Stimulated activated CD4-positive, alpha-beta T cell treated with anti-CD3 and anti-CD28 coated beads, Interleukin-2, amount 100 ng/mL, for 24 hours (primary cell): ENCODE measurements at places on chromosomes 1 and 21.

GRCh38 chr1:43042773-43043457 is 84.2 kb upstream of the SLC2A1 start:
- no peak for DNase-seq

DNA sequence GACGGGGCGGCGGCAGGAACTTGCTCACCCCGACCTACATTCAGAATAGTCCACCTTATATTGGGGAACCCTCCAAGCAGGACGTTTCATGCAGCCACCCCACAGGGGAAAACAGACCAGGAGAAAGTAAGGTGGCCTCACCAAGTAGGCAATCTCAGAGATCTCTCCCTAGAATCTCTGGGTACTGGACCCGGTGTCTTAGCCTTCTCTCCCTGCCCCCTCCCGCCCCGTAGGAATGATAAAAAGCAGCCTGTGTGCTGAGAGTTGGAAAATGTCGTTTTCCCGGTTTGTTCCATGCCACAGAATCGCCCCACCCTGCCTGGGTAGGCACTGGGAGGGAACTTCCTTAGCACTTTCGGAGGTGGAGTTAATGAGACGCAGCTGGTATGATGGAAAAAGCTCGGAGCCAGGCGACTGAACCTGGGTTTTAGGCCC is 789 bp upstream of the PTPN14 start:
- no peak for DNase-seq

- no peak for DNase-seq
Observed at GRCh38 chr1:111499026-111499785, 4.2 kb downstream of the ADORA3 start.

GRCh38 chr1:235391874-235392273 is 24.6 kb downstream of the TBCE start:
- DNase-seq: no peak

GRCh38 chr1:20521960-20522861 is 14.3 kb upstream of the MUL1 start:
- DNase-seq: peak; percentile 78

DNA sequence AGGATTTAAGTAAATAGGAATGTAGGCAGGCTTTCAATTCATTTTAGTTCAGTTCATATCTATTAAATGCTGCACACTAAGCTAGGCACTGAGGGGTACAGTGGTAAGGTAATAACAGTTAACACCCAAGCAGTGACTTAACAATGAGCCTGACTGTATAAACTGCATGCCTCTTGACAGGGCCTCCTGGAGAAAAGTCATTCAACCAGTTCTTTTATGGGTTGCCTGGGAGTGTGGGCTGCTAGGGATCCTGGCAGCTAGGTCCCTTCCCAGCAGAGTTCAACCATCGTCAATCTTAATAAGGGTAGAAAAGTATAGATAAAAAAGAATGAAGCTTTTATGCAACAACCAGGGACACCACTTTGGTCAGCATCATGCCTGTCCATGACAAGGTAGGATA is 8.1 kb upstream of the ALG14 start:
- no peak for DNase-seq
